ENCODE measurements at places on chromosomes 5 and 9.

DNA sequence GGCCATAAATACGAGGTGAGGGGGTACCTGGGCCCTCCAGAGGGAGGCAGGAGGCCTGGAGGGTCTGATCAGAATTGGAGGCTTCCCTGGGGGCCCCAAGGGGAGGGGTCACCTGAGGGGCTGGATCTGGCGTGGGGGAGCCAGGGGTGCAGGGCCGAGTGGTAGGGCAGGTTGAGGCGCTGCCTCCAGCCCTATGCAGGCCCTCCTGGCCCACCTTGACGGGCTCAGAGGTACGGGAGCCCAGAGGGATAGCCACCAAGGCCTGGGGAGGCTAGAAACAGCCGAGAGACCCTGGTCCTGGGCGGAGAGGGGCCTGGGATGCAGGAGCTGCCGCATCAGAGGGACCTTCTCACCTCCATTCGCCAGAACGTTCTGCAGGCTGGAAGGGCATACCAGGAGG is 24.3 kb downstream of the LHX3 start:
- no peak for DNase-seq

- no peak for DNase-seq
These were observed 178.7 kb downstream of the FSTL4 start for GRCh38 chr5:133433641-133434040.

DNA sequence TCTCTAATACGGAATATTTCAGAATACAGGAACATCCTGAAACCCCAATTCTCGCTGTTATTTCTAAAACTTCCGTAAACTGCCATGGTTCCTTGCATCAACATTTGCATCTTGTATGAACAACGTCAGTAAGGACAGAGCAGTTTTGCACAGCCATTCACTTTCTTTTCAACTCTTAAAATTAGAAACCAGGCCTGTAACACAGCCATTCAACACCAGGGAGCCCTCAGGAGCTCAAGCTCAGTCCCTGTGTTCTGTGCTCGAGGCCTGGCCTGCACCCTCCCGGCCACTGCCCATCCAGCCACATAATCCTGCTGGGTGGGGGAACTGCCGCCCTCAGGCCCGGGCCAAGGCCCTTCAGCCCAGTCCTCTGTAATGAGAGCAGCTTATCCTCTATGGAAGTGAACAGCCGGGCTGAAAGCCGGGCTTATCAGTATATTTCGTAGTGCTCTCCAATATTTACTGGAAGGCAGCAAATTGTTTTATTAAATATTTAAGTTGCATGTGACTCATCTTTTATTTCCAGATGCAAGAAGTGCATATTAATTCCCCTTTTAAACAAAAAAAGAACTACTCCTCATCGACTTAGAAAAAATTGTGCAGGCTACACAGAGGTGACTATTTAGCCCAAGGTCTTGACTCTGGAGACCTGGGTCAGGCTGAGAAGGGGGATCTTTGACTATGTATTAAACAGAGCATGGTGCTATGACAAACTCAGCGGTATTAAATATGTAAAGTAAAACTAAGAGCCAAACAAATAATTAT is 33.2 kb upstream of the SLC6A3 start:
- no peak for DNase-seq

- DNase-seq = no peak
These were observed 286.7 kb downstream of the NR3C1 start for GRCh38 chr5:143116814-143117213.

DNA sequence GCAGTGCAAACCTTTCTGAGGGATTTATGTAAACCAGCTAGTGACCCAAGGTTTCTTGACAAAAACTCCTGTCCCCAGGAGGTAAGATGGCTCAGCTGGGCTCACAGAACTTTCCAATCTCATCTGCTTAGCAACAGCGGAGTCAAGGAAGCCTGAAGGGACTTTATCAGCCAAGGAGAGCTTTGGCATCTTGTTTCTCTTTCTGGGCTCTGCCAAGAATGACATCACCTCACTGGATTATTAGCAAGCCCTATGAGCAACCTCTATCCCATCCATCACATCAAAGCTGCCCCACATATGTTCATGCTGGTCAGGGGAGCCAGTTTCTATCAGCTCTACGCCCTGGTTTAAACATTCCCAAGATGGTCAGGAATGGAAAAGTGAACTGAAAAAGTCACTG is 461.3 kb downstream of the ENC1 start:
- no peak for DNase-seq

GRCh38 chr5:89471541-89471940 is 588.6 kb upstream of the MEF2C start:
- DNase-seq = no peak

GRCh38 chr9:110728058-110728457 is 59.5 kb downstream of the MUSK start:
- no peak for DNase-seq

GRCh38 chr9:69919461-69920061 is 98.9 kb downstream of the CFAP95 start:
- no peak for DNase-seq

GRCh38 chr9:113361304-113362018 is 12.1 kb downstream of the BSPRY start:
- DNase-seq = no peak

- DNase-seq = no peak
These were observed 1.8 kb upstream of the HMCN2 start for GRCh38 chr9:130263601-130264413.

- DNase-seq = no peak
These were observed 76.7 kb upstream of the IFNE start for GRCh38 chr9:21558615-21559401.

GRCh38 chr5:5266297-5266696 is 126.2 kb downstream of the ADAMTS16 start:
- no peak for DNase-seq

DNA sequence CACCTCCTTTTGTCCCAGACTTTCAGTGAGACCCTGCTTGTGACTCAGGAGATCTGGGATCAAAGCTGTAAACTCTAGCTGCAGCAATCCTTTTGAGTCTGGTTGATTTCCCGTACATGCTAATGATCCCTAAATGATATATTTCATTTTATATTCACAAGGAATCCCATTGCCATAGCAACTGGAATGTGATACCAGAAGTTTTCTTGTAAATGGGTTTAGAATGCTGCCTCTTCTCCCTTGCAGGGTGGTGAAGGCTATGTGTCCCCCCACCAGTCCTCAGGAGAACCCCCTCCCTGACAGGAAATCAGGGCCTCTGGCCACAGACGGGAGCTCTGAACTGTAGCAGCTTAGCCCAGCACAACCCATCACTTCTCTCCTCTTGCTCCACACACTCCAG is 215.0 kb downstream of the FSTL4 start:
- DNase-seq = no peak

- no peak for DNase-seq
These were observed 9.5 kb downstream of the CXXC5 start for GRCh38 chr5:139657363-139658321.

DNA sequence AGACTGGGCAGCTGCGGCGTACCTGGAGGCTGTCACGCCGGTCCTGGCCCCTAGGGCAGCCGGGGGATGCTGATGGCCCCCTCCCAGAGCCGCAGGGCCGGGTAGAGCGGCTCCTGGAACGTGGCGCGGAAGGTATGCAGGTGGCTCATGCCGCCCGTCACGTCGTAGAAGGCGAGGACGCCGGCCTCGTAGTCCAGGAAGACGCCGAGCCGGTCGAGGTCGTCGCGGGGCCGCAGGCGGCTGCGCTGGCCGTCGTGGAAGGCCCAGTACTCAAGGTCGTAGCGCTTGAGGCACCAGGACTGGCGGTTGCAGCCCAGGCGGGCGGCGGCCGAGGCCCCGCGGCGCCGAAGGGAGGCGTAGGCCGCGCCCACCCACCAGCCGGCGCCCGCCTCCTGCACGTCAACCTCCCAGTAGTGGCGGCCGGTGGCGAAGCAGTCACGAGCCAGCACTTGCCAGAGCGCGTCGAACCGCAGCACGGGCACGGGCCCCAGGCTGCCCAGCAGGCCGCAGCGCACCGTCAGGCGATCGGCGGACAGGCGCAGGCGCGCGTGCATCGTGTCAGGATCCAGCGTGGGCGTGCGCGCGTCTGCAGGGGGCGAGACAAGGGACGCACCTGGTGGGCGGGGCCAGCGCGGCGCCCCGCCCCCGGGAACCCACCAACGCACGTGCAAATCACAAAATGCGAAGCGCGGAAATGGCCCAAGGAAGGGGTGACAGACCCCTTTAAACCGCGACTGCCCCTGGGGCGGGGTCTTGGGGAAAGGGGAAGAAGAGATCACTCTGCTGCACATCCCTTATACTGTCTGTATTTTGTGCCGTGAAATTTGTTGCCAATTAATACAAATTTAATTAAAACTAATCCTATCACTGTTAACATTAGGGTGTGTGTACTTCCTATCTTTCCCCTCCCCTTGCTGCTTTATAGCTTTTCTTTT is 31.2 kb downstream of the NANS start:
- no peak for DNase-seq

- DNase-seq = no peak
These were observed 66.4 kb downstream of the MACROH2A1 start for GRCh38 chr5:135332519-135333150.

DNA sequence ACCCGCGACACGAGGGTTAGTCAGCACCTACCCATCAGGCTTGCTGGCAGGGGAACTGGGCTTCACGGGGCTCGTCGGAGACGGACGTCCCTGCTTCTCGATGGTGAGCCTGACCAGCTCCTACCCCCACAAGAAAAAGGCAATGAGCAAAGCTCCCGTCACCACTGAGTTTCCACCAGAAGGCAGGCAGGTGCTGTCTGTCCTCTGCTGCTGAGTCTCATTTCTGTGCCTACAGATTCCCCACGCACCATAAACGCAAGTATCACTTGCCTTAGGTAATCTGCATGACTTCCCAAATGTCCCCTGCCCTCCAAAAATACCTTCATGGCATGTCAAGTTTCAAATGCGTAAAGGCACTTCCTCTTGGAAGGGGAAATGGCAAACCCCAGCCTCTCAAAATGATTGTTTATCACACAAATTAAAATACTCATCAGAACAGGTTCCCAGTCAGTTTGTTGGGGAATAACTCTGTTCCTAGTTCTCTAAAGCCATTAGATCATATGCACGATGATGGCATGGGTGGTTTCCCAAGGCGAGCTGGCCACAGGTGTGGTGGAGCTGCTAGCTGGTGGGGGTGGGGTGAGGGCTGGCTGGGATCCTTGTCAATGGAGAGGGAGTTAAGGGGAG is 85.0 kb downstream of the PRRT1B start:
- no peak for DNase-seq

- no peak for DNase-seq
These were observed 1260.8 kb upstream of the WWC1 start for GRCh38 chr5:167030500-167031120.

GRCh38 chr5:139851558-139851957 is 56.0 kb downstream of the PSD2 start:
- DNase-seq = no peak

DNA sequence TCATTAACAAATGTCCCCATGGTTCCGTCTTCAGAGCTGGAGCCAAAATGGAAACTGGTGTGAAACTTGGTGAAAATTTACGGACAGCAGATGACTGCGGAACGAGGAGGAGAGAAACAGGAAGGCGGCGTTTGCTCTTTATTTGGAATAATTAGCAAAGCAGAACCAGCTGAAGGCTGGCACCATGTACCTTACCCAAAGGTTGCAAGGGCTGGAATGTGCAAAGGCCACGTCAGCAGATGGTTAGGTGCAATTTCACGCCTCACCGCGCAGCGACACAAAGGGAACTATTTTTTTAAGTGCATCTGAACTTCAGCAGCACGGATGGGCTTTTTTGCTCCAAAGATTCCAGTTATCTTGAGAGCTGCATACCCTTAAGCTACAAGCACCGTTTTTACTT is 127.4 kb downstream of the COL23A1 start:
- no peak for DNase-seq

DNA sequence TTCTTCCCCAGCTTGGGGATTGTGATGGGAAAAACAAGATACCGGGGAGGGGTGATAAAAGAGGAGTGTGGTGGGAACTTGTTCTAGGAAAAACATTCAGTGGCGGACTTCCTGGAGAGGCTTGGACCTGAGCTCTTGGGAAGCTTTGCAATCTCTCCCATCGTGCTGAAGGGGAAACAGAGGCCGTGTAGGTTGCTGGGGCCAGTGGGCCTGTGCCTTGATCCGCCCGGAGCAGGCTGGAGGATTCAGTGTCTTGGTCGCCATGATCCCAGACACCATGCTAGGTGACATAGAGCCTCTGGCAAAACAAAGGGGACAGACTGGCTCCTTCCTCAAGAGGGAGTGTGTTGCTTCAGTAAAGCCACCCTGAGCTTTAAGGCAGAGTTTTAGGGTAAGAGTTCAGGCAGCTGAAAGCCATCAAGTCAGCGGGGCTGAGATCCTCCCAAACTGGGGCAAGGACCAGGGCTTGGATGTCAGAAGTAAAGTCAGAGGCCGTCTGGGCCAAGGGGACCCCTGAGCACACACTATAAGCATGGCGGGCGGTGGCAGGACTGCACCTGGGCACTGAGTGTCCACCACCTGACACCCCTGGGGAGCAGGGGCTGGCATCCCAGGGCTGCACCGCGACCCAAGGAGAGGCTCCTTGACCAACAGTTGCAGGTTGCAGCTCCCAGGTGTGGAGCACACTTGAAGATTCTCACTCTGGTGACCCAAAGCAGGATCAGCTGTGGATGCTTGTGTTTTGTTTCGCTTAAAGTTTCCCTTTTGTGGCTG is 44.7 kb downstream of the TRIP13 start:
- DNase-seq = no peak

DNA sequence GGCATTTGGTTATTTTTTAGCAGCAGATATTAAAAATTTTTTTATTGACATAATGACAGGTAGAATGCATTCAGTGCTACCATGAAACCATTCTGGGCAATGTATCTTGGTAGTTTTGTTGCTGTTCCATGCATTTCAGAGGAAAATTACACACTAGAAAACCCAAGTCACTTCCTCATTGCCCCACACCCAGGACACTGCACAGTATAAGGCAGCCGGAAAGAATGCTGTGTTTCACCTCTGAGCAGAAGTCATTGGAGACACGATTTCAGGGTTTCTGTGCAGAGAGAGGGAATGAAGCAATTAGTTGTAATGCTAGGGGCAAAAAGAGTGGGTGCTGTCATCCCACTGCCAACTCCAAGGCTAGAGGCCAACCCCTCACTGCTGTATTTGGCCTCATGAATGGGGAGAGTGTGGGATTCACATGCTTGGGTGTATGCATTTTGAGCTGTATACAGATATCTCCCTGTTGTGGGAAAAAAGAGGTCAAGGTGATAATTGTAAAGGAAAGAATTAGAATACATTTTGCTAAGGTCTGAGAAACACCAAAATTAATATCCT is 290.5 kb downstream of the BNC2 start:
- DNase-seq = no peak

- DNase-seq = no peak
These were observed 252.8 kb downstream of the PSAT1 start for GRCh38 chr9:78549711-78550110.

- peak; percentile 38 for DNase-seq
These were observed 48.0 kb upstream of the CAST start for GRCh38 chr5:96614110-96614691.

DNA sequence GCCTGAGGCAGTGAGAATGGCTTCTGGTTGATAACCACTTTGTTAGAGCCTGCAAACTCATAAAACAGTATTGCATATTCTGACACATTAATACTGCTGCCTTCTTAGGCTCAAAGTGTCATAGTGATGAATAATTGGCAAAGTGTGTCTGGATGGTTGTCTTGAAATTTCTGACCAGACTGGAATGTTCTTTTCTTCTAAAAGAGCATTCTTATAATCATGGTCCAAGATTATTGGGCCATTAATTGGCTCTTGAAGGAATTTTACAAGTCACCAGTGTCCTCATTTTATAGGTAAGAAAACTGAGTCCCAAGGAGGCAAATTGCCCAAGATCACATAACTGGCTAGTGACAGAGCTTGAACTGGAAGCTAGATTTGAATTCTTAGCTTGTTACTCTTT is 111.7 kb downstream of the PCSK1 start:
- no peak for DNase-seq

GRCh38 chr9:122656378-122656777 is 1.0 kb downstream of the OR1B1 start:
- DNase-seq = no peak
